ENCODE measurements at places on chromosomes 16 and 17. TPM values are rescaled to one million over a fixed set of nuclear protein-coding genes. Genes with fewer than 3 reads are reported as not detected.

The TBC1D3I gene
- total RNA-seq, result 0.07 TPM

The CMTM4 gene
- total RNA-seq, result 24.0 TPM

The HS3ST2 gene
- total RNA-seq, result not detected

The TNFRSF17 gene
- total RNA-seq, result 0.10 TPM

The DOK4 gene
- total RNA-seq, result 50.5 TPM

The CNTNAP4 gene
- not detected for total RNA-seq

The RHBDL1 gene
- total RNA-seq, result 2.7 TPM

The MYH13 gene
- not detected for total RNA-seq

The ELMO3 gene
- 0.76 TPM for total RNA-seq

The GUCY2D gene
- total RNA-seq, result not detected

The DNAAF8 gene
- 1.2 TPM for total RNA-seq

The PIGS gene
- 163 TPM for total RNA-seq

The LYZL6 gene
- not detected for total RNA-seq
